GM18507 (cell line): ENCODE measurements at places on chromosomes 1 and 21.

- no peak for DNase-seq
These were observed 13.1 kb downstream of the SDCCAG8 start for GRCh38 chr1:243268751-243269460.

DNA sequence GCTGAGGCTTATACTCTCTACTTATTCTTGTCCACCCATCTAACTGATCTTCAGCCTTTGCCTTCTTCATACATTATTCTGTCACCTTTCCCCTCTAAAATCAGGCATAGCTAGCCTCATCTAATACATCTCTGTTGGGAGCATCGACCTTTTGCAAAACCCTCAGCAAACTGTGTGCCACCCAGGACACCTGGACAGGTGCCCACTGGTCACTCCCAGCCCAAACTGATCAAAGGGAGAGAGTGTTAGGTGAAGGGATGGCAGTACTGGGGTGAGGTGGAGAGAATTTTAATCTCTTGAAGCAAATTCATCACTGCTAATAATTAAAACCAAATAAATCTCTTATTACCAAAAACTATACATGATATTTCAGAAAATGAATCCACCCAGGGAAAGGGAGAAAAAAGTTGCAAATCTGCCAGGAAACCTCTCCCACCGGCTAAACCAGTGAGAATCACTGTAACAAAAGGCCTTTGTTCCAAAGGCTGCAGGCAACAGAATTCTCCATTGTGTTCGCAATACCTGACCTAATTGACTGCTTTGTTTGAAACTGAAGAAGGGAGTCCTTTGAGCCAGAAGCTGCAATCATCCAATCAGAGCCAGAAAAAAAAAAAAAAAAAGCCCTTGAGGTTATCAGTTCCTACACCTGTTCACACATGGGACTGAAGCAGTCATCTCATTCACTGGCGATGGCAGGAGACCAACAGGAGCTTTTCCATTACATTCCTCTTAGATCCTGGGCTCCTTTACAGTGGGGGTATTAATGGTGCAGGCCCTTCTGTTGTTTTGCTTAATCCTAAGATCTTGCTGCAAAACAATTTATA is 172.6 kb downstream of the APP start:
- no peak for DNase-seq

DNA sequence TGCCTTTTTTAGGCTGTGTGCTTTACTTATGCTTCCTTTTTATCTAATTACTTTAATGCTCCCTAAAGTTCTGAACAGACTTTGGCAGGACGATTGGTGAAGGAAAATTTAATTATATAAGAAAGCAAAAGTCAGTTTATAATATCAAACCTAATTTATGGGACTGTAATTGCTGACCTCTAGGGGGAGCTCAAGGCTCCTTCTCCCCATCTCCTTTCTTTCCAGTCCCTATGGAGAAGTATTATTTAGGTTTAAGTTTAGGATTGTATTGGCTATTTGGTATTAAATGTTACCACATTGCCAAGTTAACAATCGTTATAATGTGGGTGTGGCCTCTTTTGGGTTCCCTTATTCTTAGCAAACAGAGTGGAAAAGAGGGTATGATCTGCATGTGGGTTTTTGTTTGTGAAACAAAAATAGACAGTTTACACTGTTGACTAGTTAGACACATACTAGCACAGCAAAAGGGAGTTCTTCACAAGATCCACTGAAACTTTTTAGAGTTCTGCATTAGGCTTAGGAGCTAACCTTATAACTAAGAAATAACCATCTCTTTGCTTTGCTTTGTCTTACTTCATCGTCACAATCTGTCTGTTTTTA is 48.2 kb upstream of the TNFSF4 start:
- no peak for DNase-seq

GRCh38 chr1:247360116-247360898 is 28.6 kb upstream of the ZNF496 start:
- no peak for DNase-seq

GRCh38 chr1:109225711-109226445 is 12.2 kb downstream of the SARS1 start:
- no peak for DNase-seq

DNA sequence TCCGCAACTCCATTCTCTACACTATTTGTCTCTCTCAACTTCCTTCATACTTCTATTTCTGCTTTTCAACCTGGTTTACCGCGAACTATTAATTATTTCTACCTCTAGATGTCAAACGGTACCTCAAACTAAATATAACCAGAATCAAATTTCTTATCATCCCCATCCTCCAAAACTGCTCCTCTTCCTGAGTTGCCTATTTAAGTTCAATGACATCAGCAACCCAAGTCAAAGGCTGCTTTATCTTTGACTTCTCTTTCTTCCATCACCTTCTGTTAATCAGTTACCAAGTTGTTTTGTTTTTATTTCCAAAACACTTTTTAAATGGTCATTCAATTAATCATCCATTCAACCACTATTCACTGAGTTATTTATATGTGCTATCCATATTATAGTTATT is 171.9 kb downstream of the COL24A1 start:
- DNase-seq = no peak

GRCh38 chr1:36988741-36989193 is 45.5 kb downstream of the GRIK3 start:
- no peak for DNase-seq

- DNase-seq = no peak
These were observed 378.7 kb downstream of the KCNT2 start for GRCh38 chr1:196229546-196229945.

GRCh38 chr1:38741341-38741740 is 118.2 kb downstream of the RRAGC start:
- no peak for DNase-seq

DNA sequence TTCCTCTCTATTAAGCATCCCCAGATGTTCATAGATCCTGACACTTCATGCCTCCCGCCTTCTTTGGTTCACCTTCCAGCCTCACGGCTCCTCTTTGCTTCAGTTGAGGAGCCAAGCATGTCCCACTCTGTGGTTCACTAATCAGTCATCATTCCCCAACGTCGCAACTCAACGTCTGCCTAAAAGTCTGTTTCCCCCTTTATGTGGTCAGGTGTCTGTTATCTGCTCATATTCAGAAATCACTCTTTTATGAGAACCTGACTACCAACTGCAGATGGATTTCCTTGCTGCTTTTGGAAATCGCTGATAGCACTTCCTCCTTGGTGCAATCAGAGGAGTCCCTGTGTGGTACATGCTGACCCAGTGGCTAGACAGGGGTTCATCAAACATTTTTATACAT is 94.1 kb upstream of the VANGL1 start:
- no peak for DNase-seq

DNA sequence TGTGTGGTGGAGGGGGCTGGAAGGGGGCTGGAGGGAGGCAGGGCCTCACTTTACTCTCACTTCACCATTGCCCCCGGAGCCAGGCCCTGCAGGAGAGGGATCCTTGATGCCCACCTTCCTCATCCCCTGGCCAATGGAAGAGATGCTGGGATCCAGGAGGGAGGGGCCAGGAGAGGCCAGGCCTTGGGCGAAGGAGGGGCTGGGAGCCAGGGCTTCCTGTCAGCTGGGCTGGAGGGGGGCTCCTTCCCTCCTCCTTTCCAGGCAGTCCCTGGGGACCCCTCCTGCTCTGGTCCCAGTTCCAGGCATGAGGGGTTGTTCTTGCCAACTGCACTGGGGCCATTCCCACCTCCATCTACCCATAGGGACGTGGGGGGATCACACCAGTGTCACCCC is 5.7 kb downstream of the AHDC1 start:
- DNase-seq = no peak

- no peak for DNase-seq
These were observed 87.0 kb downstream of the RGS7 start for GRCh38 chr1:241270016-241270415.

DNA sequence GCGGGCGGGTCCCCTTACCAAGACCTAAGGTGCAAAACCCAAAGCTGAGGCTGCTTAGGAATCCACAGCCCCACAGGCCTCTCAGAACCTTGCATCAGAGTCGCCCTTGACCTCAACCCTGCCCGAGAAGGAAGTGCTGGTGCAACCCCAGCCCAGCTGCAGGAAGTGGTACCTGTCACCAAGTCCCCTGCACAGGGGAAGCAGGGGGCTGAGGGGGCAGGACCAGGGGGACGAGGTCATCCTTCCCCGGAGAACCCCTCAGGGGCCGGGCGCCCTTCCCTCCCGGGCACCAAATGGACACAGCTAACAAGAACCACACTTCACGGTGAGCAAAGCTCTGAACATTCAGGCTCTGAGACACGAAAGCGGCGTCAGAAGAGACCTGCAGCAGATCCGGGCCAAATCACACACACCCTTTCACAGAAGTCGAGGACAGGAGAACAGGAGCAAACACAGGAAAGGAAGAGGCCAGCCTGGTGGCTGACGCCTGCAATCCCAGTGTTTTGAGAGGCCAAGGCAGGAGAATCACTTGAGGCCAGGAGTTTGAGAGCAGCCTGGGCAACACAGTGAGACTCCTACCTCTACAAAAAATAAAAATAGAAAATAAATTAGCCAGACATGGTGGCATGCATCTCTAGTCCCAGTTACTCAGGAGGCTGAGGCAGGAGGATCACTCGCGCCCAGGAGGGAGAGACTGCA is 6.4 kb downstream of the ITGB2 start:
- DNase-seq = no peak

GRCh38 chr1:102191723-102192122 is 195.0 kb upstream of the OLFM3 start:
- no peak for DNase-seq

DNA sequence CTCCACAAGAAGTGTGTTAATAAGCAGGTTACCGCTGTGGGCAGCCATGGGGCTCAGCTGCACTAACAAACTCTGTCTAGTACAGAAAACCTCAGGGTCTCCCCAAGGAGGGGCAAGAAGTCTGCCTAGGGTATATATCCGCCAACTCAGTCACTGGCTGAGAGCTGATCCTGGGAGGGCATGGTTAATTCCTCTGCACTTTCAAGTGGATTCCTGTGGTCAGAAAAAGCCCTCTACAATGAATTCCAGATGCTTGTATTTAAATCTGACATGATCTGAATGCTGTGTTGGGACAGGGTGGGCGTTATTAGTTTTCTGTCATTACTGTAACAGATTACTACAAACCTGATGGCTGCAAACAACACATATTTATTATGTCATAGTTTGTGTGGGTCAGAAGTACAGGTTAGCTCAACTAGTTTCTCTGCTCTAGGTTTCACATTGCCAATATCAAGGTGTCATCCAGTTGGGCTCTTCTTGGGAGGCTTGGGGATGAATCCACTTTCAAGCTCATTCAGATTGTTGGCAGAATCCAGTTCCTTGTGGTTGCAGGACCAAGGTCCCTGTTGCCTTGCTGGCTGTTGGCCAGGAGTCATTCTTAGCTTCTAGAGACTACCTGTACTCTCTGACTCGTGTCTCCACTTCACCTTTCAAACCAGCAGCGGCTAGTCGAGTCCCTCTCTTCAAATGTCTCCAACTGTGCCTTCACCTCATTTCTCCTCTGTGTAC is 8.0 kb upstream of the SELE start:
- DNase-seq = no peak

GRCh38 chr1:228317891-228318810 is 88.5 kb downstream of the TRIM11 start:
- DNase-seq = no peak

- no peak for DNase-seq
These were observed 51.2 kb downstream of the DIPK1A start for GRCh38 chr1:92910081-92910480.
